ENCODE measurements at places on chromosomes 2 and 18.

GRCh38 chr2:130759906-130760753 lies 4.8 kb downstream of the AMER3 start:
- DNase-seq, result no peak

GRCh38 chr2:226906163-226906693 lies 70.4 kb downstream of the RHBDD1 start:
- peak; percentile 36 for DNase-seq

DNA sequence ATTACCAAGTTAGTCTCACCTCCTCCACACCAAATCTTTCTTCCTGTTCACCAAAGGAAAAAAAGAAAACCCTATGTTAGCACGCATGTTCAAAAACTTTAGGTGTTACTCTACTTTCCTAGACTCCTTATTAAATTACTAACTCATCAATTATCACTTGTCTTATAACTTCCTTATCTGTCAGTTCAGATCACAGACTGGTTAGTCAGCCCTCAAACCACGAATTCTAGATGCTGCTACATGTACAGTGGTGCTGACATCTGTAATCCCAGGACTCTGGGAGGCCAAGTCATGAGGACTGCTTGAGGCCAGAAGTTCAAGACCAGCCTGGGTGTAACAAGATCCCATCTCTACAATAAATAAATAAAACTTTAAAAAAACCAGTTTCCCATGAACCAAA lies 3.5 kb downstream of the YWHAQ start:
- DNase-seq, result no peak

- no peak for DNase-seq
These were observed 47.6 kb downstream of the SLC66A2 start for GRCh38 chr18:79903787-79904356.

DNA sequence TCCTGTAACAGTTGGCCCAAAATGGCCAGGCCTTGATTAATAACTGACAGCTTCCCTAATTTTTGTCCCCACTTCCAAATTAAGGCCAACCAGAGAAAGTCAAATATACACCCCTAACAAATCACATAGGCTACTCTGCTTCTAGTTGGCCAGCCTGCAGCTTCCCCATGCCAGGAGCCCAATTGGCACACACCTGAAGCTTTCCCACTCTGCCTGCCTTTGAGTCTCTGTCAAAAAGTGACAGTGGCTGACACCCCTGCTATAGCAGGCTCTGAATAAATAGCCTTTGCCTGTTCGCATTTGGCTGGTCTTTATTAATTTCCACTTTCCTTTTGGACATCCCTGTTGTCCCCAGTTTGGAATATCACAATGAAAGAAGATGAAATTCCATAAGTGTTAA lies 256.6 kb upstream of the NCKAP5 start:
- DNase-seq, result no peak

DNA sequence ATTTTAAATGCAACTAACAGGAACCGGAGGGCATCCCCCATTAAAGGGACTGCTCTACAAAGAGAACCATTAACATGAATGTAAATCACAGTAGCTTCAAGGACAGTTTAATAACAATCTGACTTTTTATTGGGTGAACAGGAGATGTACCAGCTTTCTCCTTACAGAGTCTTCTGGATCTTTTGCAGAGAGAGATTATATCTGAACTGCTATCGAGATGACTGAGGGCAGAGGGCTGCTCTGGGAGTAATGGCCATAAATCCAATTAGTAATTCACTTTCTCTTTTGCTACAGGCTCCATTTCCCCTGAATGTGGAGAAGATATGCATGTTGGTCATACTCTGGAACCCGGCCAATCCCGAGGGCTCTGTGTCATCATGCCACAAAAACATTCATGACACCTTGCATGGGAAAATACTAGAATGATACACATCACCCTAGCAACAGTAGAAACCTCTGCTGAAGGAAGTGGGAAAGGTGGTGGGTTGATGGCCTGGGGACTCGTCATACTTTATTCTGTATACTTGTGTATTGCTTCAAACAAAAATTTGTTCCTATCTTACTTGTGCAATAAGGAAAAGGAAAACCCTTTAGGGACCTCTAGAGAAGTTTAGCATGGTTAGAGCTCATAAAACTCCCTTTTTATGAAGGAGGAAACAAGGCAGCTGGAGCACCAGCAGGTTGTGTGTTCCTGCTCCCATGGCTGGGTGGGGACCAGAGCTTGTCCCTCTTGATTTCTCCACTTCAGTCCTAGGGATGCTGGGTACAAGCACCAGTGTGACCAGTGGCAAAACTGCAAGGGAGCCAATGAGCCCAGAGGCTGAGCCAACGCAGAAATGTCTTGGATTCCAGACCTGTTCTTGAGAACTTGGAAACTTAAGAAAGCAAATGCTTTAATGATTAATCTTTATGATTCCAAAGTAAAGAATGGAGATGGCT lies 26.0 kb downstream of the CTAGE1 start:
- no peak for DNase-seq

- no peak for DNase-seq
These were observed 1630.4 kb upstream of the ACVR2A start for GRCh38 chr2:146214394-146214929.

DNA sequence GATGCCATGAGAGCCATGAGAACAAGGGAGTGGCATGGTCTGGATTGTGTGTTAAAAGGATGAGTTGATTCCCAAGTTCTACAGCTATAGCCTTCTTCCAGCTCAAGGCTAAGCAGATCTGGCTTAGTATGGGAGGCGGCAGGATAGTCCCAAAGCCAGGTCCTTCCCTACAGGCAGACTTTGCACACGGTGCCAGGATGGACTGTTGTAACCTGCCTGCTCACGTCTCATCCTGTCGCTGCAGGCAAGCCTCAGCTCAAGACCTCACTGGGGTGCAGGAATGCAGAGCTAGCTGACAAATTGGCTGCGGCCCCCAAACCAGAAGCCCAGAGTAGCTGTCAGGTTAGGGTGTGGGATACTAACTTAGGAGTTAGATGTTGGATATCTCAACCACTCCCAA lies 28.8 kb upstream of the IGFBP5 start:
- DNase-seq, result no peak

DNA sequence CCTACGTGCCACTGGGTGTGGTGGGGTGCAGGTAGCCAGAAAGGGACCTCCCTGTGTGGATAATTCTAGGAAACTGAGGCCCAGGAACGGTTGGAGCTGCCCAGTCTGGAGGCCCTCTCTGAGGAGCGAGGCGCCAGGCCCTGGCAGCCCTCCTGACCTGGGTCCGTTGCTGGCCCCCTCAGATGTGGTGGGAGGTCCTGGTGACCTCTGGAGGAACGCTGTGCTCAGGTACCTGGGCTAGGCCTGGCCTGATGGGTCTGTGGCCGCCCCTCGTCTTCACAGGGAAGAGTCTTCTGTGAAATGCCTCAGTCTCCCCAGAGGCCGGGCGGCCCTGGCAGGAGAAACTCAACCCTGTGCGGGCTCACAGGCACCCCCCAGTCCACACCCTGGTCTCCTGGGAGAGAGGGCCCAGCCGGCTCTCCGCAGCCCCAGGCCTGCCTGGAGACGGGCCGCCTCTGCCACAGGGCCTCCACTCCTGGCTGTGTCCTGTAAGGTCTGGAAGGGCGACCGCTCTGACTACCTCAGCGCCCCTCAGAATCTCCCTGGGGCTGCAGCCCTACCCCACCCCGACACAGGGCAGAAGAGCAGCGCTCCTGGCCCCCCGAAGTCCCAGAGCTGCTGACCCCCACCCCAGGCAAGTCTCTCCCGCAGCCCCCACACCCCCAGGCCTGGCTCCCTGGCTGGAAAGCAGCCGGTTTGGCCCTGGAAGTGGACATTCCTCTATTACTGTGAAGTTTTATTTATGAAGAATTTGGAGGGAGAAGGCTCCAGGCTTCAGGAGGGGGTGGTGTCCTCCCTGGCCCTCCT lies 3.7 kb downstream of the B3GNT7 start:
- DNase-seq, result no peak

- no peak for DNase-seq
These were observed 15.2 kb upstream of the FAHD2A start for GRCh38 chr2:95387358-95387757.

DNA sequence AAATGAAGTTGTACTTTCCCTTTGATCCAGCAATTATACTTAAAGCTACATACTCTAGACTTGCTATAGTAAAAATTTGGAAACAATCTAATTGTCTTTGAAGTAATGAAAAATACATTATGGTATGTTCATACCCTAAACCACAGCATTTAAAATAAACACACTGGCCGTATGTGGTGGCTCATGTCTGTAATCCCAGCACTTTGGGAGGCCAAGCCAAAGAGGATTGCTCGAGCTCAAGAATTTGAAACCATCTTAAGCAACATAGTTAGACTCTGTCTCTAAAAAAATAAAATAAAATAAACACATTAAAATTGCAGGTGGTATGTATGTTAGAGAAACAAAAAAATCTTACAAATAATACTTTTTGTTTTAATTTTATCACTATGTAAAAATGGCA lies 208.1 kb upstream of the KLHL14 start:
- no peak for DNase-seq

DNA sequence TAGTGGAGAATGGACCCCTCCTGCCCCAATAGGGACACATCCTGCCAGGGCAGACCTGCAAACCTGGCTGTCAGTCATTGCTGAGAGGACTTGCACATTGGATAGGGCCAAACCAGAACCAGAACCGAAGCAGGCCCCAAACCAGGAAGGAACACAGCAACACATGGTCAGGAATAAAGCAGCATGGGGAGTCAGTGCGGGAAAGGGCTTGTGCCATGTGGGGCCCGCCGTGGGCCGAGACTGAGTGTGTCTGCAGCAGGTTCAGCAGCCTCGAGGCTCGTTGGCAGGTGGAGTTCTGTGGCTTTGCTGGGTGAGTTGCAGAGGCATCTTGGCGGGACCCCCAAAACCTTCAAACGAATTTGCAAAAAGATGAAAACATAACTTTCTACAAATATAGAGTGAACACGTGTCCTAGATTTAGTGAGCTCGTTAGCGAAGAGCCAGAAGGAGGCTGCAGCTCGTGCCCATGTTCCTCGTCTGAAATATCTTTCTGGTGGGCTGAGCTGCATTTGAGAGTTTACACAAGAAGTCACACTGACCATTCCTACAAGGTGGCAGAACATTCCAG lies 44.9 kb upstream of the LDLRAD4 start:
- DNase-seq, result no peak

DNA sequence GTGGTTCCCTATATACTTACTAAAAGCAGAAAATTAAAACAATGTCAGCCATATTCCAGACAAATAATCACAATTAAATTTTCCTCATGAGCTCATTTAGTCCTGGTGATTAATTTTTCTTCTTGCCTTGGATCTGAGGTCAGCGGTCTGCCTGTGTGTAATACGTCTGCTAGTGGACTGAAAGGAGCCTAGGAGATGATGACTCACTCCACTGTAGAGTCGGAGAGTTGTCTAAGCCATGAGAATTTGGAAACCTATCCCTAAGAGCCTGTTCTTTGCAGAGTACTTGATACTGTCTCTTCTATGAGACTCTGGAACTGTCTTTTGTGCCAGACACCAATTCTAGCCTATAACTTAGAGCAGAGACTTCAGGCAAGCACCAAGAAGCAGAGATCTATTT lies 94.2 kb upstream of the RAB27B start:
- DNase-seq, result no peak

DNA sequence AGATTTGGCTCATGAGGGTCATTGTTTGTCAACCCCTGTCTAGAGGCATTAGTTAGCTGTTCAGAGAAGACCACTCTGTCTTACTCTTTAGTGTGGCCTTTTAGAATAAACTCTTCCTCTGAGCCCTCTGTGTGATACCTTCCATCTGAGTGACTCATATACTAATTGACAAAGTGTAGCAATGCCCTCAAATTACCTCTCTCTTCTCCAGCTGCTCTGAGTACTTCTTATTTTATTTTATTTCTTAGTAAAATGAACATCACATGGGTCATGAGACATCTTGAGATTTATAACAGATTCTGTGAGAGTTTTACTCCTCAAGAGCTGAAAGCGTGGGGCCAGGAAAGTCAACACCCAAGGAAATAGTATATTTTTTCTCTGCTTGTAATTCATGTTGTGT lies 67.4 kb downstream of the KCTD18 start:
- DNase-seq, result no peak

All from GM13977 (cell line).